ENCODE measurements at places on chromosomes 1 and 21. TPM values are rescaled to one million over a fixed set of nuclear protein-coding genes. Genes with fewer than 3 reads are reported as not detected.

The LCE1E gene
- total RNA-seq, result not detected

The PLEKHA6 gene
- total RNA-seq, result 65.1 TPM

The ETV3L gene
- not detected for total RNA-seq

The MMP23B gene
- 7.1 TPM for total RNA-seq

The S100A12 gene
- total RNA-seq, result 1.3 TPM

The DSCAM gene
- total RNA-seq, result not detected

DNA sequence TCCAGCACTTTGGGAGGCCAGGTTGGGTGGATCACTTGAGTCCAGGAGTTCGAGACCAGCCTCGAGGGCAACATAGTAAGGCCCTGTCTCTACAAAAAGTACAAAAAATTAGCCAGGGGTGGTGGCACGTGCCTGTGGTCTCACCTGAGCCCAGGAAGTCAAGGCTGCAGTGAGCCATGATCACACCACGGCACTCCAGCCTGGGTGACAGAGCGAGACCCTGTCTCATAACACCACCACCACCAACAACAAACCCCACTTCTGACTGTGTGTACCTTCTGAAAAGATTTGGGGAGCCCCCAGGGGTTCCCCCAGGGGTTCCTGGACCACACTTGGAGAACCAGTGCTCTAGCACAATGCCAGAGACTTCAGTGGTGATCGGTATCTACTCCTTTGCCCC lies 29.9 kb downstream of the NUAK2 start:
- no peak for DNase-seq
- H3K27me3 ChIP-seq, result no peaks in the 10 kb centered on the region
- no peaks in the 10 kb centered on the region for H3K4me1 ChIP-seq
- no peak overlapping the region for H3K27ac ChIP-seq
- no peak overlapping the region for H3K4me3 ChIP-seq
- H3K36me3 ChIP-seq, result no peaks in the 10 kb centered on the region

GRCh38 chr1:65176591-65176990 lies 28.6 kb downstream of the AK4 start:
- no peaks in the 10 kb centered on the region for H3K4me1 ChIP-seq
- DNase-seq, result no peak
- no peak overlapping the region for H3K4me3 ChIP-seq
- H3K27me3 ChIP-seq, result no peaks in the 10 kb centered on the region
- H3K27ac ChIP-seq, result no peak overlapping the region
- no peaks in the 10 kb centered on the region for H3K36me3 ChIP-seq

DNA sequence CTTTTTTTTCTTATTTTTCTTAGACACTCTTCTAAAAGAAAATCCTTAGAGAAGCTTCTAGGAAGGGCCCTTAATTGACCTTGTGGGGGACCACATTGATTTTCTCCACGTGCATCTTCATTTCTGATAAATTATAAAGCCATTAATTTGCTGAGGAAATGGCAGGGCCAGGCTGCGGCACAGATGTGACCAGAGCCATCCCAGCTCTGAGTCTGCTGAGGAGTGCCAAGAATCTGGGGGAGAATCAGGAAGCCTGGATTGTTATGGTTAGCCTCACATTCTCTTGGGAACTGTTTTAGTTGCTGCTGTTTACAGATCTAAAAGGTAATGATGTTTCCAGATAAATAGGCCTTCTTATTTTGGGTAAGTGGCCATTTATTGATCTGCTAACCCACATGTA lies 16.2 kb downstream of the PROX1 start:
- no peaks in the 10 kb centered on the region for H3K4me1 ChIP-seq
- H3K27me3 ChIP-seq, result no peaks in the 10 kb centered on the region
- H3K36me3 ChIP-seq, result no peaks in the 10 kb centered on the region

- peaks cover 23% of the 10 kb centered on the region for H3K4me1 ChIP-seq
- H3K27me3 ChIP-seq, result no peaks in the 10 kb centered on the region
- H3K4me3 ChIP-seq, result no peak overlapping the region
- peak overlapping the region; percentile 90 for H3K27ac ChIP-seq
- H3K36me3 ChIP-seq, result no peaks in the 10 kb centered on the region
Measured at GRCh38 chr1:9438431-9439073, 100.7 kb upstream of the SLC25A33 start.

- DNase-seq, result no peak
- no peaks in the 10 kb centered on the region for H3K27me3 ChIP-seq
- no peak overlapping the region for H3K27ac ChIP-seq
- H3K4me1 ChIP-seq, result no peaks in the 10 kb centered on the region
- H3K36me3 ChIP-seq, result no peaks in the 10 kb centered on the region
Measured at GRCh38 chr1:63974966-63975365, 201.1 kb downstream of the ROR1 start.

GRCh38 chr1:43387976-43388599 lies 1.5 kb downstream of the MED8 start:
- peaks cover 38% of the 10 kb centered on the region for H3K36me3 ChIP-seq
- no peak for DNase-seq
- no peaks in the 10 kb centered on the region for H3K27me3 ChIP-seq
- peak overlapping the region; percentile 78 for H3K4me3 ChIP-seq
